Gastrocnemius medialis (tissue), 4 donors: ENCODE measurements at places on chromosomes 2 and 18. TPM values are rescaled to one million over a fixed set of nuclear protein-coding genes. Genes with fewer than 3 reads are reported as not detected.
A peak's percentile ranks its signal among the peaks of the same experiment; 100 is the strongest.

GRCh38 chr2:219522111-219523030 lies 8.1 kb downstream of the ASIC4 start:
- no peak overlapping the region for H3K27ac ChIP-seq
- no peak for DNase-seq
- H3K27me3 ChIP-seq: peaks cover 23% of the 10 kb centered on the region
- no peak overlapping the region for H3K4me3 ChIP-seq

DNA sequence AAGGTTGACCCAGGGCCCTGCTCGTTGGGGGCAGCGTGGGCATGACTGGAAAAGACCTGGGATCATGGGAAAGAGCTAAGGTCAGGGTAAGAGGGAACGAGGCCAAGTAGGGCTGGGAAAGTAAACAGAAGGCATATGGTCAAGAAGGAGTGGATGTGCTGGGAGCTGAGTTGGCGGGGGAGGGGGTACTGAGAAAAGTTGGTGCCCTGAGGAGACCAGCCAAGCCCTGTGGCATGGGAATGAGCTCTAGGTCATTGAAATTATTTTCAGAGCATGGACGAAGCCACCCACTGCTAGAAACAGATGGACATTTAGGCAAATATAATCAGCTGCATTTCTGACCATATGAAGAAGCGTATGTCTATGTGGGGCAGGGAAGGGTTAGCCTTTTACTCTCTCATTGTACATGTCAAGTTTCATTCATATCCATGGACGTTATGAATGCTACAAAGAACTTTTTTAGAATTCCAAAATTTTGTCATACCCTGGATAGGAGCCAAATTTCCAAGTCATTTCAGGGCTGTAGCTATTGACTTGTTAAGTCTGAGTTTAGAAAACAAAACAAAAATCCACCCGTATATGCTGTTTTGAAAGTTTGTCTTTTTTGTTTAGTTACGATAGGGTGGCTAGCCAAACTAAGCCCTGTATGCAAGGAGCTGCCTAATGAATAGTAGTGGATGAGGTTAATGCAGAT lies 19.1 kb downstream of the MAPRE2 start:
- no peaks in the 10 kb centered on the region for H3K36me3 ChIP-seq
- no peaks in the 10 kb centered on the region for H3K27me3 ChIP-seq
- peak overlapping the region; percentile 82 for H3K27ac ChIP-seq
- peak; percentile 17 for DNase-seq

- no peak for DNase-seq
- H3K27me3 ChIP-seq: no peaks in the 10 kb centered on the region
- H3K36me3 ChIP-seq: no peaks in the 10 kb centered on the region
- no peak overlapping the region for H3K4me3 ChIP-seq
- no peaks in the 10 kb centered on the region for H3K4me1 ChIP-seq
These were observed 155.3 kb downstream of the COL6A3 start for GRCh38 chr2:237258615-237259014.

GRCh38 chr2:121355488-121355887 lies 70.5 kb upstream of the TFCP2L1 start:
- H3K27me3 ChIP-seq: no peaks in the 10 kb centered on the region
- DNase-seq: peak; percentile 51
- peak overlapping the region; percentile 55 for H3K27ac ChIP-seq
- no peak overlapping the region for H3K4me3 ChIP-seq
- peaks cover 45% of the 10 kb centered on the region for H3K36me3 ChIP-seq
- H3K4me1 ChIP-seq: peaks cover 29% of the 10 kb centered on the region

DNA sequence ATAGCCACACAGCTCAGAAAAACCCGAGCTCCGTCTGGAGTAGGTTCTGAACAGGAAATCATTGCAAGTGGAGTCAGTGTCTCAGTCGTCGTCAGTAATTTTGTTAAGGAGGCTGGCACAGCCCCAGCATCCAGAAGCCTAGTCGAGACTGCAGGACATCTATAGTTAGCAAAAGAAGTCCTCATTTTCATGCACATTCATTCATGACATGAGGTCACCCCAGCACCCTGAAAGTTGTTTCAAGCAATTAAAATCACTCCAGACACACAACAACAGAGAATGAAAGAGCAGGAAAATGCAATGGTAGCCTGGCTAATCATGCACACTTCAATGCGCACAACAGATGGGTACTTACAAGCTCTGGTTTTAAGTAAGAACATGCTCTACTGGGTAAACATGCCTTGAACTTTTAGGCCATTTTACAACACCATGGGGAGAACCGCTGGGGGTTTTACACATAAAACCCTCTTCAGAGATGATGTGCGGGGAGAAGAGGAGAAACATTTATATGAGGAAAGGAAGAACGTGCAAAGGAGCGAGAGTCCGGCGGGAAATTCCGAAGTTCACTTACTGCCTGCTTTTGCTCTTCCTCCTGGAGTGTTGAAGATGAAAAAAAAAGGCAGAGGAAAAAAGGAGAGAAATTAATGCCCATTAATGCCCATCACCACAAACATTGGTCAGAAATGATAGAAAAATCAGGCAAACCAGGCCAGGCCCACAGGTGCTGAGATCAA lies 77.4 kb upstream of the DNMT3A start:
- H3K4me3 ChIP-seq: no peak overlapping the region
- H3K4me1 ChIP-seq: no peaks in the 10 kb centered on the region
- no peaks in the 10 kb centered on the region for H3K36me3 ChIP-seq
- no peak overlapping the region for H3K27ac ChIP-seq
- DNase-seq: no peak

DNA sequence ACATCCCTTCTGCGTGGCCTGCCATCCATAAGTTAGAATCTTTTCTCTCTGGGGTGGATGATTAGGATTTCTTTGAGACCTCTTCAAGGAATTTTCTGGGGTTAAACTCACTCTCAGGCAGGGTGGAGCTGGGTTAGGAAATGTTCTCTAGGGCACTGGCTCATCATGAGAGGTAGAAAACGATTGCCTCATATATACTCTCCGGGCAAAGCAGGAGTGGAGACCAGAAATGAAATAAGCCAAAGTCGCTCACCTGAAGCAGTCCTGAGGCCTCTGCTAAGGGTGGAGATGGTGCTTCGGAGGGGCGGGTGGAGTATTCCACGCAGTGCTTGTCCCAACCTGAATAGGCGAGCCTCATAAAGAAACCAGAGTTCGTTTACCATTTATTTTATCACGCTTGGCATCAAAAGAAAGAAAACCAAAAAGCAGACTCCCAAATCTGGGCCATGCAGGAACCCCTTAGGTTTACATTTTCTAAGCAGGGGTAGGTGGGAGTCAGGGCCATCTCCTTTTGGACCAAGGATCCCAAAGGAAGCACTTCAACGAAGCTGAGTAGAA lies 249.3 kb upstream of the MEIS1 start:
- H3K27ac ChIP-seq: no peak overlapping the region
- DNase-seq: no peak
- H3K27me3 ChIP-seq: no peaks in the 10 kb centered on the region
- H3K4me3 ChIP-seq: no peak overlapping the region

DNA sequence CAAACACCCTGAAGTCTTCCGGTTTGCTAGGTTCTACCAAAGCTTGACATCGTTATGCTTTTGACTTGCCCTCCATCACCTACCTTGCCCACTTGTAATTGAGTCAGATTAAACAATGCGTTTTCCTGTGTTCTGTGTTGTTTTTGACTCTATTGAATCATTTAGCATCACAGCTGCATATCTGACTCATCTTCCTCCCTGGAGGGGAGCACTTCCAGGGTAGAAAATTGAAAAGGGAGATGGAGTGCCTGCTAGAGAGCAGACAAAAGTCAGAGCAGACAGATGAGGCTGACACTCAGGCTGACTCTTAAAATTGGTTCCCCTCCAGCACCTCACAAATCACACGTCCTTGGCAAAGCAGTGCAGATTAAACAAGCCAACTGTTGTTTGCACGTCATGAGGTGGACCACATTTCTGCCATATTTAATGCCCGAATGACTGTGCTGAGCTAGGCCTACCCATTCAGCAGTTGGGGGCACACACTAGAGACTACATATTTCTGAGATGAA lies 2.2 kb downstream of the MPP4 start:
- H3K4me3 ChIP-seq: no peak overlapping the region
- peaks cover 10% of the 10 kb centered on the region for H3K36me3 ChIP-seq
- H3K4me1 ChIP-seq: peaks cover 3% of the 10 kb centered on the region
- H3K27ac ChIP-seq: no peak overlapping the region
- DNase-seq: peak; percentile 15
- no peaks in the 10 kb centered on the region for H3K27me3 ChIP-seq

- no peak overlapping the region for H3K27ac ChIP-seq
- DNase-seq: no peak
- no peaks in the 10 kb centered on the region for H3K27me3 ChIP-seq
These were observed 320.6 kb downstream of the LPIN1 start for GRCh38 chr2:12066986-12067385.

DNA sequence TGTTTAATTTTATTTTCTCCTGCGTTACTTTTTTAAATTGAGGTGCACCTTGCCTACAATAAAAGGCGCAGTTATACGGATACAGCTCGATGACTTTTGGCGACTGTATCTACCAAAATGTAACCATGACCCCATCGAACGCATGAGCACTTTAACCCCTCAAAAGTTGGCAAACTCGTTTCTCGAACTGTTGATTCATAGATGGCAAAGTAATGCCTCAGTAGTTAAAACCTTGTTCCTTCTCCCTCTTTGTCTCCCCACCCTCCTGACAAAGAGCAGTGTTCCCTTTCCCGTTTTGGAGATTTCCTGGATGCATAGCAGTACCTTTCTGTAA lies 577 bp downstream of the MOGAT1 start:
- H3K36me3 ChIP-seq: no peaks in the 10 kb centered on the region
- no peak overlapping the region for H3K27ac ChIP-seq
- no peaks in the 10 kb centered on the region for H3K4me1 ChIP-seq
- H3K27me3 ChIP-seq: no peaks in the 10 kb centered on the region
- no peak for DNase-seq

DNA sequence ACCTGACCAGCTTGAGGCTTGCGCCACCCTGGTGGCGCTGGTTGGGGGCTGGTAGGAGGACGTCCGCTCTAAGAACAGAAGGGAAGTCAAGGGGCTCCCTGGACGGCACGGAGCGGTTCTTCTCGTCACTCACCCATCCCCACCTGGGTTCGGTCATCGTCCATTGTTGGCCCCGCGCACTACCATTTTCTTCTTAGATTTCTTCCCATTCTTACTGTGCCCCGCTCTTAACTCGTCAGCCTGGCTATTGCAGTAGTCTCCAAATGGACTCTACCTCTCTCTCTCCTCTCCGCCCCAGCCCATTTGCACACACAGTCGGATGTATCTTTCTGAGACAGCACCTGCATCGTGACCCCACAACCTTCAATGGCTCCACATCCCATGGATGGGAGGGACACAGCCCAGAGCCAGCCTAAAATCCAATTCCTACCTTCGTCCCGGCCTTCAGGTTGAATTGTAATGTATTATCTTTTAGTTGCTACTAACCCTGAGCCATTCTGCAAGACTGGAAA lies 814 bp upstream of the RAB1A start:
- H3K4me3 ChIP-seq: peak overlapping the region; percentile 91
- H3K27ac ChIP-seq: peak overlapping the region; percentile 97
- no peaks in the 10 kb centered on the region for H3K36me3 ChIP-seq
- H3K27me3 ChIP-seq: no peaks in the 10 kb centered on the region

DNA sequence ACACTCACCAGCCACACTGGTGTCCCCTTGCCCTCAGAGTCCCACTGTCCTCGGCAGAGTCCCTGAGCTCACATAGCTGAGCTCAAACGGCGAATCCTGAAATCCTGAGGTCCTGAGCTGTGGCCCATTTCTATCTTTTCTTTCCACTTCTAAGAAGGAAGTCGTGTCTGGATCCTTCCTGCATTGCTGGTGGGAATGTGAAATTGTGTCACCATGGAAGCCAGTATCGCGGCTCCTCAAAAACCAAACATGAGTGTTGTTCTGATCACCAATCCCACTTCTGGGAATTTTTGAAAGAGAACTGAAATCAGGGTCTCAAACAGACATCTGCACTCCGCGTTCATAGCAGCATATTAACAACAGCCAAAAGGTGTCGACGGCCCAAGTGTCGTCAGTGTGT lies 244.7 kb downstream of the EIPR1 start:
- no peak overlapping the region for H3K27ac ChIP-seq
- H3K27me3 ChIP-seq: no peaks in the 10 kb centered on the region
- no peaks in the 10 kb centered on the region for H3K4me1 ChIP-seq
- H3K4me3 ChIP-seq: no peak overlapping the region

The SETBP1 gene
- 9.2 TPM for total RNA-seq

The SERPINB11 gene
- not detected for total RNA-seq
